ENCODE measurements at places on chromosomes 5 and 9.

GRCh38 chr5:133322743-133323142 lies 270.9 kb downstream of the HSPA4 start:
- H3K4me1 ChIP-seq: peaks cover 7% of the 10 kb centered on the region
- no peaks in the 10 kb centered on the region for H3K36me3 ChIP-seq

GRCh38 chr5:36619012-36619635 lies 12.7 kb downstream of the SLC1A3 start:
- H3K27ac ChIP-seq: peak overlapping the region; percentile 81
- peak; percentile 91 for DNase-seq
- no peaks in the 10 kb centered on the region for H3K27me3 ChIP-seq
- H3K4me3 ChIP-seq: peak overlapping the region; percentile 47

- no peak overlapping the region for H3K4me3 ChIP-seq
- H3K4me1 ChIP-seq: no peaks in the 10 kb centered on the region
- H3K27ac ChIP-seq: no peak overlapping the region
- DNase-seq: no peak
Measured at GRCh38 chr5:73424556-73424977, 24.0 kb downstream of the FOXD1 start.

DNA sequence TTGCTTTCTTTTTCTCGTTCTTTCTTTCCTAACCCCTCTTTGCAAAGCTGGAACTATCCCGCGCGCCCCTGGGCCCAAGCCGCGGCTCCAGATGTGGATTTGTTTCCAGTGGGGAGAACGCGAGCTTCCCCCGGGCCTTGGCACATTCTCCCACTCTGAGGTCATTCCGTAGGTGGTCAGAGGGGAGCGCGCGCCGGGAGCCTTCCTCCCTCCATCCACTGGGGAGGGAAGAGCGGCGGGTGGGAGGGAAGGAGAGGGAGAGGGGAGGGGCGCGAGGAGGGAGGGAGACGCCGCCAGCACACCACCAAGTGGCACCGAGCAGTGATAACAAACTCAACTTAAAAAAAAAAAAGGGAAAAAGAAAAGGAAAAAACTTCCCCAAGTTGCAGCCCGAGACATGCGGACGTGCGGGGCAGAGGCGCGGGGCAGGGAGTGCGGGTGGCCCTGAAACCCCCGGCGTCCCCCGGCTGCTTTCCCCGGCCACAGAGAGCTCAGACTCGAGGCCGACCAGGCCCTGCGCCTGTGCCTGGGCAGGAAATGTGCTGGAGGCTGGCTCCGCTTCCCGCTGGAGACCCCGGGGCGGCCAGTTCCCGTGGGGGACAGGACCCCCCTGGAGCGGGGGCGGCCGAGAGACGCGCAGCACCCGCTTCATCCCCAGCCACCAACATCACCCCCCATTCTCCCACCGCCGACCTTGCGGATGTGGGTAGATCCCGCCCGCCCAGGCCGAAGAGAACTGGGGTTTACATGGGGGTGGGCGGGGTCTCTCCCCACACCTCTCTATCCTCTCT lies 3.1 kb downstream of the IER5L start:
- peaks cover 32% of the 10 kb centered on the region for H3K27me3 ChIP-seq
- peak overlapping the region; percentile 86 for H3K4me3 ChIP-seq
- H3K4me1 ChIP-seq: no peaks in the 10 kb centered on the region
- no peak overlapping the region for H3K27ac ChIP-seq
- DNase-seq: peak; percentile 63

- H3K36me3 ChIP-seq: no peaks in the 10 kb centered on the region
- no peak overlapping the region for H3K4me3 ChIP-seq
- DNase-seq: no peak
- no peak overlapping the region for H3K27ac ChIP-seq
- no peaks in the 10 kb centered on the region for H3K4me1 ChIP-seq
- no peaks in the 10 kb centered on the region for H3K27me3 ChIP-seq
Measured at GRCh38 chr5:155926031-155926430, 400.9 kb upstream of the SGCD start.

GRCh38 chr5:65840071-65840470 lies 86.3 kb upstream of the ERBIN start:
- no peak overlapping the region for H3K4me3 ChIP-seq
- H3K27ac ChIP-seq: no peak overlapping the region
- H3K27me3 ChIP-seq: no peaks in the 10 kb centered on the region

DNA sequence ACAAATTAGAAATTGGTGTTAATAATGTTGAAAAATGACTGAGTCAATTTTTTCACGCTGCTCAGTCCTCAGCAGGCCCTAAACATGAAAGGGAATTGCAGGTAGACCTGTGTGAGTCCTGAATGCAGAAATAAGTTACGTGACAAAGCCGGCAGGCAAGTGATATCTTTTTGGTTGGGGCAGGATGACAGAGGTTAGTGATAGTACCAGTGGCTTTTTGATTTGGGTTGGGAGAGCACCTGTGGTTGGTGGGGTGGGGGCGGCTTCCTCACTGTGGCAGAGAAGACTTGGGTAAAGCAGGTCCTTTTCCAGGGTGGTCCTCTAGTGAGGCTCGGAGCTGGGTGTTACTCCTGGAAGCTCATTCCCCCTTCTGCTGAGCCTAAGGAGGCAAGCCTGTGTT lies 164.7 kb downstream of the TMEM167A start:
- H3K4me3 ChIP-seq: no peak overlapping the region
- no peak overlapping the region for H3K27ac ChIP-seq
- DNase-seq: no peak

GRCh38 chr9:100020121-100020795 lies 78.5 kb downstream of the ERP44 start:
- DNase-seq: no peak
- no peak overlapping the region for H3K4me3 ChIP-seq
- no peaks in the 10 kb centered on the region for H3K4me1 ChIP-seq
- H3K27me3 ChIP-seq: no peaks in the 10 kb centered on the region
- H3K36me3 ChIP-seq: peaks cover 6% of the 10 kb centered on the region
- H3K27ac ChIP-seq: no peak overlapping the region

- no peaks in the 10 kb centered on the region for H3K4me1 ChIP-seq
- H3K27me3 ChIP-seq: no peaks in the 10 kb centered on the region
- H3K36me3 ChIP-seq: no peaks in the 10 kb centered on the region
- no peak overlapping the region for H3K4me3 ChIP-seq
- no peak for DNase-seq
Measured at GRCh38 chr5:82642313-82642712, 364.2 kb upstream of the RPS23 start.

DNA sequence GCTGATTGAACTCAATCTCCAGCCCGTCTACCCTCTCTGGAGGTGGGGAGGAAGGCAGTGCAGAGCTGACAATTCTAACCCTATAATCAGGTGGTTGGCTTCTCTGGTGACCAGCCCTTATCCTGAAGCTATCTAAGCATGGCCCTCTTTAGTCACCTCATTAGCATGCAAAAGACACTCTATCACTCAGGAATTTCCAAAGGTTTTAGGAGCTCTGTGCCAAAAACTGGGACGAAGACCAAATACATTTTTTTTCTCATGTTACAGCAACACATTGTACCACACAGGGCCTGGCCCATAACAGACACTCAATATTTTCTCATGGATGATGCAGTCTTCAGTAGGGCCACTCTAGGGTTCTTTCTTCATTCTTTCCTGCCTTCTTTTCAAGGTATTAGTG lies 118.8 kb upstream of the VLDLR start:
- H3K4me1 ChIP-seq: no peaks in the 10 kb centered on the region
- no peaks in the 10 kb centered on the region for H3K36me3 ChIP-seq
- DNase-seq: no peak
- H3K27ac ChIP-seq: no peak overlapping the region

GRCh38 chr9:94692601-94693000 lies 33.9 kb upstream of the AOPEP start:
- no peaks in the 10 kb centered on the region for H3K27me3 ChIP-seq
- no peaks in the 10 kb centered on the region for H3K36me3 ChIP-seq
- H3K4me3 ChIP-seq: no peak overlapping the region

GRCh38 chr5:77170196-77170890 lies 40.1 kb upstream of the PDE8B start:
- H3K4me1 ChIP-seq: no peaks in the 10 kb centered on the region
- H3K27ac ChIP-seq: no peak overlapping the region
- no peak overlapping the region for H3K4me3 ChIP-seq
- no peaks in the 10 kb centered on the region for H3K27me3 ChIP-seq
- no peak for DNase-seq
- no peaks in the 10 kb centered on the region for H3K36me3 ChIP-seq

DNA sequence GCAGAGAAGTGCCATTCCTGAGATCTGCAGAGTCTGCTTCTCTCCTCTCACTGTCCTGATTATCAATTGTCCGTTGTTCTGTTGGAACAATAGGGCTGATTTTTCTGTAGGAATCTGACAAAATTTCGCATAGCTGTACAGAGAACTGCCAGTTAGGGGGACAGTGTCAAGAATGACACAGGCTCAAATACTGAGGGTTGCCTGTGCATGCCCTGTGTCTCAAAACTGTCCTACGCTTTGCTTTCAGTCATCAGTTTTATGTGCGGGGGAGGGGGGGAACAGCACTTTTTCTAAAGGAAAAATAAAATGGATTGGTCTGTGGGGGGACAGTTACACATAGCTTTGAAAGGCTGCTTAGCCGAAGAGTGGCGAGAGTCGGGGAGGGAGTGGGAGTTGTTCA lies 248.6 kb downstream of the PDZD2 start:
- no peak overlapping the region for H3K27ac ChIP-seq
- DNase-seq: no peak
- H3K4me1 ChIP-seq: peaks cover 8% of the 10 kb centered on the region
- H3K27me3 ChIP-seq: no peaks in the 10 kb centered on the region
- H3K4me3 ChIP-seq: no peak overlapping the region
- no peaks in the 10 kb centered on the region for H3K36me3 ChIP-seq

- H3K4me3 ChIP-seq: no peak overlapping the region
- H3K4me1 ChIP-seq: peaks cover 4% of the 10 kb centered on the region
- peak; percentile 72 for DNase-seq
- no peak overlapping the region for H3K27ac ChIP-seq
- H3K36me3 ChIP-seq: no peaks in the 10 kb centered on the region
- H3K27me3 ChIP-seq: no peaks in the 10 kb centered on the region
Measured at GRCh38 chr9:74379718-74380117, 117.4 kb upstream of the RORB start.

DNA sequence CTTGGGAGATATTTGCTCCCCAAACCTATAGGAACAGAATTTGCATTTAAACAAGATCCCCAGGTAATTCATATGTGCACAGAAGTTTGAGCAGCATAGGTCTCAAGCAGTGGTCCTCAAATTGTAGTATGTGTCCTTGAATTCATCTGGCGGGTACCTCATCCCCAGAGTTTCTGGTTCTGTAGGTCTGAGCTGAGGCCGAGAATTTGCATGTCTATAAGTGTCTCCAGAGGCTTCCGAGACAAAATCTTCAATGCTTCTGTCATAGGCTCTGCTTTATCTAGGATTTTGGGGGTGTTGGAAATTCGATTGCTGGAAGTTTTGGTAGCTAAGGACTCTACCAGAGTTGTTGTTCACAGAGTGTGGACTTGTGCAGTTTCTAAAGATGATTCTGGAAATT lies 38.6 kb downstream of the MAT2B start:
- no peak overlapping the region for H3K4me3 ChIP-seq
- no peak for DNase-seq
- no peak overlapping the region for H3K27ac ChIP-seq
- no peaks in the 10 kb centered on the region for H3K27me3 ChIP-seq

DNA sequence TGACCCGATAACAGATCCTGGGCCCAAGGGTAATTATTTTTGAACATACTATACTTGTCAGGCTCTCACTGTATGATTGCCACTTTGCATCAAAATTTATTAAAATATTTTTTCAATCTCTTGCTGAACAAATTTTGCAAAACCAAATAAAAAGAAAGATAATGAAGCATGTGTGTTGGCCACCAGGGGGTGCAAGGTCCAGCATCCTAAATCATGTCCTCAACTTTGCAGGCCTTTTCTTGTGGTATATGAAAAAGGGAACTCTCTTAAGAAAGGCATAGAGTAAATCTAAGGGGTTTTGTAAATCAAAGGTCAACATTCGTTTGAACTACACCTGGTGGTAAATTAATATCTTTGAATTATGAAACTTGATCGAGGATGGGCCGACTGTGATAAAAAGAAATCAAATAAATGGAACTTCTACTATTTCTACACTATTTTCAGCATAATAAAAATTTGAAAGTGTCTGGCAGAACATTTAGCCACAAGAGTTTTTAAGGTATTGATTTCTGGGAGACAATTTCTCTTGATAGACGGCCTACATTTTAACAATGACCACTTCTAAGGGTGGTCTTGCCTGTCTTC lies 676.5 kb downstream of the DMRTA1 start:
- no peak overlapping the region for H3K4me3 ChIP-seq
- no peaks in the 10 kb centered on the region for H3K4me1 ChIP-seq
- H3K27ac ChIP-seq: no peak overlapping the region

DNA sequence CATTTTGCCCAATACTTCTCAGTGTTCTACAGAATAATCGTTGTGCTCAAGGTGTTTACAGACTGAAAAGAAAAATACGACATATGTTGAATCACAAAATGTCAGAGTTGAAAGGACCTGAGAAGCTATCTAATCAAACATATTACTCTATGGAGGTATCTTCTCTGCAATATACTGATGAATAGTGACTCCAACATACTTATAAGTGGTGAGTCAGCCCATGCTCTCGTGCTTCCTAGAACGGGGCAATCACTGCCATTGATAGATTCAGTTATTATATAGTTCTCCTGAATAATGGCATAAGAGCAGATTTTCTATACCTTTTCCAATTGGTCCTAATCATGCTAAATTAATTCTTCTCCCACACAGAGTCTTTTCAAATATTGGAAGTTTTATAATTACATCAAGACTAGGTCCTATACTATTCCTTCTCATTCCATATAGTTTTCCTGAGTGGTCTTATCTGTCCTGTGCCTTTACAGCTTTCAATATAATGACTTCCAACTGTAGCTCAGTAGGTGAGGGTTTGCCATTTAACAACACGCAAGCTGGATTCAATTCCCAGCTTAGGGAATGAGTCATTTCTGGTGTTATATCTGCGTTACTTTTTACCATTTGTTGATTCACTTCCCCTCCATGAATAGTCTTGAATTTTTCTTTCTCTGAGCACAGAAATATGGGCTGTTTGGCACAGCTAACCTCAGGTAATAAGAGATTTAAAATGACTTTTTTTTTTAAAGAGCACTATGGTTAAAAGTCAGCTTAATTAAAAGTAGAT lies 81.1 kb downstream of the PLK2 start:
- no peak overlapping the region for H3K27ac ChIP-seq
- no peaks in the 10 kb centered on the region for H3K4me1 ChIP-seq
- H3K27me3 ChIP-seq: no peaks in the 10 kb centered on the region
- no peak overlapping the region for H3K4me3 ChIP-seq
- H3K36me3 ChIP-seq: peaks cover 46% of the 10 kb centered on the region
- no peak for DNase-seq

- H3K36me3 ChIP-seq: peaks cover 5% of the 10 kb centered on the region
- H3K27ac ChIP-seq: peak overlapping the region; percentile 100
- H3K27me3 ChIP-seq: no peaks in the 10 kb centered on the region
- peak; percentile 62 for DNase-seq
- no peak overlapping the region for H3K4me3 ChIP-seq
- H3K4me1 ChIP-seq: peaks cover 11% of the 10 kb centered on the region
Measured at GRCh38 chr5:84597904-84598303, 213.2 kb upstream of the EDIL3 start.
